ENCODE measurements at places on chromosomes 5 and 9.
A peak's percentile ranks its signal among the peaks of the same experiment; 100 is the strongest.

DNA sequence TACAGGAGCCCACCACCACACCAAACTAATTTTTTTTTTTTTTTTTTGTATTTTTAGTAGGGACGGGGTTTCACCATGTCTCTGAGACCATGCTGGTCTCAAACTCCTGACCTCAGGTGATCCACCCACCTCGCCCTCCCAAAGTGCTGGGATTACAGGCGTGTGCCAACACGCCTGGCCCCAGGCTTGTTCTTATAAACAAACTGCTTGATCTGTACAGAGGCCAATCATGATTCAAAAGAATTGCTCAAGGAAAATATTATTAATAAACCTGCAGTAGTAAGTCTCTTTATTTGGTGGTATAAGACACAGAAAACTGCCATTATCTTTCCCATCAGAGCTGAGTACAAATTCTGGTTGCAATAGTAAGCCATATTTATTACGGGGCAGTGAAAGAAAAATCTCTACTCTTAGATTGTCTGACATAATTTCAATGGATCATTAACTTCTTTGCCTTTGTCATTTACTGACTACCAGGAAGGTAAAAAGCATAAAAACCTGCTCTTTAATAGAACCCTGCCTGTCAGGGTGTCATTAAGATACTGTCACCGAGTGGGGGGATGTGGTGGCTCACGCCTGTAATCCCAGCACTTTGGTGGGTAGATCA, 33.3 kb downstream of the RASEF start:
- DNase-seq, result no peak

DNA sequence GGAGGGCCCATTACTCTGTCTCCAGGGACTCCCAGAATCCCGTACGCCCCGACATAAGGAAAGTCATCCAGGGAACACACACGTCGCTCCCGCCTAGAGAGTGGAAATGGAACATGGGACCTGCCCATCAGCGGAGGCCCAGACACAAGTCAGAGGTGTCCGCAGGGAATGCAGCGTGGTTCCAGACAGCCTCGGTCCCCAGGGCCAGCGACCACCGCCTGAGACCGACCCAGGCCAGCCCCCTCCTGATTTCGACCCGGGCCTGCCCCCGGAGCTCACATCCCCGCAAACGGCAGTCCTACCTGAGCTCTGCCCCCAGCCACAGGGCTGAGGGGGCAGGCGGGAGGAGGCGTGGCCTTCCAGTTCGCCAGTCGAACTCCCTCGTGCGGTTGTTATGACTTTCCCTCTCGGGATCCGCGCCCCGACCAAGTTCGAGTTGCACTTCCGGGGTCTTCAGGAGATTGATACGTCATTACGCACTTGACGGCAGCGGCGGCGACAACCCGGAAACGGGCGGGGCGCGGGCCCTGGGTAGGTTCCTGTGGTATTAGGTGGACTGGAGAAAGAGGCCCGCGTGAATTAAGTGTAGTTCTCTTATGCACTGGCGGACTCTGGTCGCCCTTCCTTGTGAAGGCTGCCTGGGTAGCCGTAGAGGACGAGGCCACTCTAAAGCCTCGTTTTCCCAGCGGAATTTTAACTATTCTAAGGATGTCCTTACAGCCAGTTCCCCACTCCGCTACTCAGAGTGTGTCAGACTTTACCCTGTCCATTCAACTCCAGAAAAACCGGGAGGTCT, 370.0 kb upstream of the POU5F2 start:
- peak; percentile 85 for DNase-seq

GRCh38 chr5:62960781-62961180, 382.2 kb downstream of the LRRC70 start:
- DNase-seq, result no peak

DNA sequence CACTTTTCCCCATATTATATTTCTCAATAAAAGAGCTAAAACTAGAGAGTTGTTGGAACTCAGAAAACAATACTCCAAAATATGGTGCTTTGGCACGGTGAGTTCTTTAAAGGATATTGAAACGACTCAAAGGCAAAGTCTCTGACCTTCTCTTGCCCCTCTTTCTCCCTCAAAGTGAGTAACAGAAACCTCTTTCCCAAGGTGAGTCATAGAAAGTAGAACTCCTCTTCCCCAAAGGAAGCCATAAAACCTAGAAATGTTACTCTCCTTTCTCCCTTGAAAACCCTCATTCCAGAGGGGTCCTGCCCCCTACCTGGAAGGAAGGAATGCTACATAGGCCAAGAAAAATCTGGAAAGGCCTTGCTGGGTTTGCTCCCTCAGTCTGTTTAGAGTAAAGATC, 47.5 kb downstream of the RAPGEF6 start:
- no peak for DNase-seq

DNA sequence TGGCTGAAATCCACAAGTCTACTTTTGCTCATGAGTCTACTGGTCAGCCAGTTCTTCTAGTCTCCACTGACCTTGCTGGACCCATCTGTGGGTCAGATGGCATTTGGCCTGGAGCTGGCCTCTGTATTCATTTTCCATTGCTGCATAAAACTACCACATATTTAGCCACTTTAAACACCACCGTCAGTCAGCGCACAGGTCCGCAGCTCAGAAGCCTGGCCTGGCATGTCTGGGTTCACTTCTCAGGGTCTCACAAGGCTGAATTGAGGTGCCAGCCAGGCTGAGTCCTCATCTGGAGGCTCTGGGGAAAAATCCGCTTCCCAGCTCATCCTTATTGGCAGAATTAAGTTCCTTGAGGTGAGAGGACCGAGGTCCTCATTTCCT, 54.7 kb downstream of the BARX1 start:
- no peak for DNase-seq

- no peak for DNase-seq
Observed at GRCh38 chr9:108117795-108118194, 628.2 kb upstream of the KLF4 start.

Data from stimulated activated CD8-positive, alpha-beta memory T cell treated with anti-CD3 and anti-CD28 coated beads, Interleukin-15, amount 100 ng/mL, for 48 hours (primary cell).